ENCODE measurements at places on chromosomes 1 and 21.

DNA sequence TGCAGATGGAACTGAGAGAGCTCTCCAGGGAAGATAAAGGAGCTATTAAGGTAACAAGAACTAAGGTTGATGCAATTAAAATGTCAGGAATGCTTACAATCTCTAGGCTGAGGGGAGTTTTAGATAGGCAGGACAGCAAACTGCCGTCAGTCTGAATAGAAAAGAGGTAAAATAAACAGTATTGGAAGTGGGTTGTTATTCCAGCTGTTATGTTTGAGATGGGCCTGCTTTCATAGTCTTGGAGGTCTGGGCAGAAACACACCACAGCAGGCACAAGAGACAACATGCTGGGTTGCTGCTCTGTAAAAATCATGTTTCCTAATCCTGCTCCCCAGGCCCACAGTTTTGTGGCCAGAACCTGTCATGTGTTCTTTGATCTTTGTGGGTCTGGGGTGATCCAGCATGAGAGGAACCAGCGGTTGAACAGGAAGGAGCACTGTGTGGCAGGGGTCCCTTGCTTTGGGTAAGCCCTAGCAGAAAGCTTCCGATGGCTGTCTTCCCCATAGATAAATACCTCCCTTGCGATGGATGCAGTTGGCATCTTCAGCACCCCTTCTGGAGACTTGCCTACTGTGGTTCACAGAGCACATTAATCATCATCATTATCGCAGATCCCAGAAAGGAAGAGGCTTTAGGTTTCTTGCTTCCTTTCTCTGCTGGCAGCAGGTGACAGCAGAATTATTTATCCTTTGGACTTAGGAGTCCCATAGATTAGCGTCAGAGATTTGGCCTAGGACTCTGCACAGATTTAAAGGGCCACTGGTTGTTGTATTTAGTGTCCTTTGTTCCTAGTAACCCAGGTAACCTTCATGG is 97.1 kb downstream of the AK5 start:
- peak; percentile 41 for DNase-seq

DNA sequence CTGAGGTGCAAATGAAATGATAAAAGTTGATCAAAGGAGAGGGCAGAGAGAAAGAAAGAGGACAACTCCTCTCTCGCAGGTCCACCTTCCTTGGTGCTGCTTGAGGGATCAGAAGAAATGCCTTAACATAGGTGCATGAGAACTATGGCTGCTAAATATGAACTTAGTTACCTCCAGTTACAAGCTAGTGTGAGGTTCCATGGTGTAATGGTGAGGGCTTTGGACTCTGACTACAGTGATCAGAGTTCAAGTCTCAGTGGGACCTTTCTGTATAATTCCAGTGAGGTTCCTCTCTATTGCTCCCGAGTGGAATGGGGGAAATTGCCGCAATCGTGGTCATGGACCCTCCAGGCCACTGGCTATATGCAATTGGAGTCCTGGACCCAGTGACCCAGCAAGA is 387.3 kb downstream of the FAM72C start:
- DNase-seq: no peak

DNA sequence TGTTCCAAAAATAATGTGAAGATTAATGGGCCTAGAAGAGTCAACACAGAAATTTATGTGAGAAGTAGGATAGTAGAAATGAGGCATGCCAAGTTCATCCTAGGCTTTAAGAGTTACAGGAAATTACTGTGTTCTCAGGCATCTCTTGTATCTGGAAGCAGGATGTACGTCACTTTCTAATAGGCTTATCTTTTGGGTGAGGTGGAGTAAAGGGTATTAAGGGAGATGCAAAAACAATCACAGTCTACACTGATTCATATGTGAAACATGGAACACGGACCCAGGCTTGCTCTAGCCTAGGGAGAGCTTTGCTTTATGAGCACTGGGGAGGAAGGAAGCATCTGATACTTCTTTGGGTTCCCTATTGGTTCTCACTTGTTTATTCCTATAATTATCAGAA is 84.5 kb upstream of the RGS4 start:
- DNase-seq: no peak

DNA sequence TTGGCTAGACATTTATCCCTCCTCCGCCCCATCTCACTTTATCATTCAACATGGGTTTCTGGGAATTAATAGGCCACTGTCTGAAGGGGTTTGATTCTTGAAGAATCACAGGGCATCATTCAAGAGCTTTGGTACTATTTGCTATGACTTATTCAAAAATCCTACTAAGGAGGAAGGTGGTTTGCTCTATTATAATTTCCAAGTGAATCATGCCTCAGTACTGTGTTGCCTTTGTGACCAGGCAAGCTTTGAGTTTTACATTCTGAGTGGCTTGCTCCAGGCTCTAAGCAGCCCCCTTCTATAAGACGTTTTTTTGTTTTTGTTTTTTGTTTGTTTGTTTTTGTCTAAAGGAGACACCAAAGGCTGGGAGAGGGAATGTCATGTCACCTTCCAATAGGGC is 2.6 kb downstream of the C1orf21 start:
- no peak for DNase-seq

- DNase-seq: no peak
These were observed 136.7 kb upstream of the RAVER2 start for GRCh38 chr1:64608005-64608650.

GRCh38 chr1:114015075-114015474 is 35.8 kb downstream of the OLFML3 start:
- DNase-seq: no peak

GRCh38 chr1:119787776-119788175 is 19.1 kb upstream of the HMGCS2 start:
- no peak for DNase-seq

GRCh38 chr1:209822706-209823105 is 5.1 kb upstream of the UTP25 start:
- no peak for DNase-seq

DNA sequence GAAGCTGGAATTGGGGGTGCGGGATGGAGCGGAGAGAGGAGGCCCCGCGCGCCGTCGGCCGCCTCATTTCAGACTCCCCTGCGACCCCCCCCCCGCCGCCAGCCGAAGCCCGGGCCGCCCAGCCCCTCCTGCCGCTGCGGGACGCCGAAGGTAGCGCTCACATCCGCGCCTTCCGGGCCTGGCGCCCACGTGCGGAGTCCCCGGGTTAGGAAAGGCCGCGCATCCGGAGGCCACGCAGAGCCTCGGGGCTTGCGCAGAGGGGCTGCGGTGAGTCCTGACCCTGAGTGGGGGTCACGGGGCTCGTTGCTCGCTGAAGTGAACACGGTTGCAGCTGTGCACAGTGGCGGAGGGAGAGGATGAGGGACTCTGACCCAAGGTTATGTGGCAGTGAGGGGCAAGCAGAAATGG is 552 bp upstream of the ZNF496 start:
- peak; percentile 71 for DNase-seq

DNA sequence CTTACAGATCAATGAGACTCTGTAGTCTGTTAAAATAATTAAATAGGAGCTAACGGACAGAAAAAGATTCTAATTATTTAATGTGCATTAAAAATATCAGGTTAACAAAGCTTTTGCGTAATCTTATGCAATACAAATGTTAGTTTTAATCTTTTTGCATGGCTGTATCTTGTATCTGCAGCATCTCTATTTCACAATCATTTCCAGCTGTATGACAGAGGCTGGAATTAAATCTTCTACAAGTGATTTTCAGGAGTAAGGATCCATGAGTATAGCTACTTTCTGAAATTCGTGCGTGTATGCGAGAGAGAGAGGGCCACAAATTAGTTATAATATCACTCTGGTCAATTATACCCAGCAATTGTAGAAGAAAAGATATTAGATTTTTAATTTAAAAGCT is 1446.8 kb downstream of the NCAM2 start:
- DNase-seq: no peak

GRCh38 chr1:176897350-176898236 is 266.9 kb downstream of the ASTN1 start:
- peak; percentile 90 for DNase-seq

GRCh38 chr1:211148366-211148765 is 14.4 kb upstream of the KCNH1 start:
- no peak for DNase-seq

GRCh38 chr1:208113011-208113410 is 131.2 kb downstream of the PLXNA2 start:
- peak; percentile 24 for DNase-seq

- DNase-seq: no peak
These were observed 23.7 kb upstream of the PEF1 start for GRCh38 chr1:31668303-31668883.

- no peak for DNase-seq
These were observed 235.9 kb downstream of the FAM72C start for GRCh38 chr1:143735764-143736461.

- no peak for DNase-seq
These were observed 42.8 kb upstream of the CACNA1E start for GRCh38 chr1:181440510-181440909.

- no peak for DNase-seq
These were observed 206.1 kb downstream of the TM2D1 start for GRCh38 chr1:61518670-61519400.

DNA sequence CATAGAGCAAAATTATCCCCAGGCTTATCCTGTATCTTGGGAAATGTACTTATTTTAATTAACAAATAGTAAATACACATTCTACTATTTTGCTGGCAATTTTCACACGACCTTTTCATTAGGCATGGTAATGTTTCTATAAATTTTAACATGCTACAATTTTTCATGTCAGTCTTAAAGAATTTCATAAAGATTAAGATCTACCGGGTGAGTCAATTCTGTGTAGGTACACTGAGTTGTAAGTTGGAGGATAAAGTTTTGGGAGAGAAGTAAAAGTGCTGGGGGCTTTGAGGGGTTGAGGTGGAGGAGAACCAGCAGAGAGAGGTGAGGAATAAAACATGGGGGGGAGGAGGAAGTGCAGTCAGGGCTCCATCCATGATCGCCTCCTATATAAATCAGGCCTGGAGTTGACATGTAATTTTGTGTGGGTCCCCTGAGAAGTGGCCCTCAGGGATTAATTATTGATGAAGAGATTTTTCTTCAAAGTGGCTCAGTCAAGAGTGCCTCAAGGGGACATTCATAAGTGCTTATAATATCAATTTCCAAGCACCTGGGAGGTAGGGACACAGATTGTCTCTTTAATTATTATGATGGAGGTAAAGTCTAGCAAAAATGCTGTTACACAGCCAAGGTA is 7.2 kb downstream of the DPYD start:
- no peak for DNase-seq

DNA sequence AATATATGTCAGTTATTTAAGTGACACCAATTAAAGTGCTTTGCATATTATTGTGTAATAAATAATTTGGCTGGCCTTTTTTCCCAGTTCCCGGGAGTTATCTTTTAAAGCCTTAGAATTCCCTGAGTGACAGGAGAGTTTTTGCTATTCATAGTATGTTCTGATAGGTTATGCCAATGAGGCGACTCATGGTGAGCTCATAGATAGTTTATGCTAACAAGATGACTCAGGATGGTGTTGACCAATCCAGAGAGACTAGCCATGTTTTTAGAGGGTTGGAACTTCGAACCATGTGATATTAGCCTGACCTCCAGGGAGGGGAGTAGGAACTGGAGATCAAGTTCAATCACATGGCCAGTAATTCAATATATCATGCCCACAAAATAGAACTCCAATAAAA is 310.8 kb downstream of the USP25 start:
- no peak for DNase-seq

- no peak for DNase-seq
These were observed 94.0 kb downstream of the KIAA0319L start for GRCh38 chr1:35463232-35463631.

DNA sequence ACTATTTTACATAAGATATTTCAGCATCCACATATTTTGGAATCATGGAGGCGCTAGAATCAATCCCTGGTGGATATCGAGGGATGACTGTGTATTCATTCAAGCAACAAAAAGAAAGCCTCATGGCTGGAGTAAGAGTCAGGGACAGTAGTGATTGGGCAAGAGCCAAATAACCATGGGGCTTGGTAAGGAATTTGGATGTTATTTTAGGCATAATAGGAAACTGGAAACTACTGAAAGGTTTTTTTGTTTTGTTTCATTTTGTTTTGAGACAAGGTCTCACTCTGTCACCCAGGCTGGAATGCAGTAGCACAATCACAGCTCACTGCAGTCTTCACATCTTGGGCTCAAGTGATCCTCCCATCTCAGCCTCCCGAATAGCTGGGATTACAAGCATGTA is 33.8 kb upstream of the EYA3 start:
- DNase-seq: no peak

- peak; percentile 59 for DNase-seq
These were observed 117.7 kb downstream of the CTH start for GRCh38 chr1:70528590-70529333.

GRCh38 chr1:45583666-45584350 is at the start of gene NASP:
Gene NASP, plus strand, starts transcription at chr1:45584041. Its CDS starts 106 bp downstream, at chr1:45584147.
- DNase-seq: peak; percentile 90

DNA sequence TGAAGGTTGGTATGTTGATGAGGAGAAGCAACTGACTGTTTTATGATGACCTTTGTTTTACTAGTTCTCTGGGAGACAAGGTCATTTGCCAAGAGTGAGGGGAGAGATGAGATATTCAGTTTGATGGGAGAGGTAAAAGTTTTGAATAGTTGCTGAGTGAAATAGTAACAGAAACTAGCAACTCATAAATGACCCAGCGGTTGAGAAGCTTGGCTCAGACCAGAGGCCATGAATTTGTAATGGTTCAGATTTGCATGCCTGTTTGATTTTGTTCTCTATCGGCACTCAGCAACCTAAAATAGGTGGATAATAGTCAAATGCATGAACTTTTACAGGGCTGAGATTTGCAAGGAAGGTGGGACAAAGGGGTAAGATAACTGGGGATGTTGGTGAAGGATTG is 6.6 kb downstream of the CCDC30 start:
- DNase-seq: no peak

GRCh38 chr1:36365381-36365780 is 20.3 kb downstream of the STK40 start:
- DNase-seq: no peak

- no peak for DNase-seq
These were observed 53.3 kb downstream of the OLFML3 start for GRCh38 chr1:114032271-114033215.

DNA sequence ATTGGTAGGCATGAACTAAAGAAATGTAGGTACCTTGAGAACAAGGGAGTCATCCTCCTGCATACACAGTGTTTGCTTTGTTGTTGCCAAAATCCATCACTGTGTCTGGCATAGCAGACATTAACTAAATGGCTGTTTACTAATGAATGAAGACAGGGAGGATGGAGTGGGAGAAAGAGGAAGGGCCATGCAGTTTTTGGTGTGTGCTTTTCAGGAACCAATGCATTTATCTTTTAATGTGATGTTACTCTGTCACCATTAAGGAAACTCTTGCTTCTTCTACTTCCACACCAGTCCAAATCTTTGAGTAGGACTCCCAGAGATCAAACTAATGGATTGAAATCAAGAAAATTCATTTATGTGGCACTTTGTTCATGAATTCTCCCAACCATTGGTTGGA is 55.6 kb upstream of the DUSP10 start:
- DNase-seq: no peak

DNA sequence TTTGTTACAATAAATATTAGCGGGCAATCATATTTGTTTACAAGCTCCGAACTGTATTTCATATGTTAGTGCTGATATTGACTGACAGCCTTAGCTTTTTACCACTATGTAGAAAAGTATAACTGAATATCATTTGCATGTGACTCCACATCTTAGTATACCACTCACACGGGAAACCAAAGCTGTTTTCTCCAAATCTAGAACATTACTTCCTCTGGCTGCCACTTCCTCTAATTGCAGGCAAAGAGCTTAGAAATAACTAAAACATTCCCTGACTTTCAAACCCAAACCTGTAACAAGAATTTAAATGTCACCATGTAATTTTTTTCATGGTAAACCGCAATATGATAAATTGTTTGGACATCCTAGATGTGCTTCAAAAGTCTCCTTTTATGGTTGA is 174.7 kb downstream of the LBR start:
- no peak for DNase-seq

GRCh38 chr1:219991511-219991810 is 54.8 kb downstream of the EPRS1 start:
- no peak for DNase-seq

Measured in WERI-Rb-1 (cell line).